ENCODE measurements at places on chromosomes 7 and 10. TPM values are rescaled to one million over a fixed set of nuclear protein-coding genes. Genes with fewer than 3 reads are reported as not detected.
A peak's percentile ranks its signal among the peaks of the same experiment; 100 is the strongest.

Gene GRIFIN
- total RNA-seq, result not detected

Gene FOXI2
- not detected for total RNA-seq

Gene TFEC
- 16.6 TPM for total RNA-seq

DNA sequence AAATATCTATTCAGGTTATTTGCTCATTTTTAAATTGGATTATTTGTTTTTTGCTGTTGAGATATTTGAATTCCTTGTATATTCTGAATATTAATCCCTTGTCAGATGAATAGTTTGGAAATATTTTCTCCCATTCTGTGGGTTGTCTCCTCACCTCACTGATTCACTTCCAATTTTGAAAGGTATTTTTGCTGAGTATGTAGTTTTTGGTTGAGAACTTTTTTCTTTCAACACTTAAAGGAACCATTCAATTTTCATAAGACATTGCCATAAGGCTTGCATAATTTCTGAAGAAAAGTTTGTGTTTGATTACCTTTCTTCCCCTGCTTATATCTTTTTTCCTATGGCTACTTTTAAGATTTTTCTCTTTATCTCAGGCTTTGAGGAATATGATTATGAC, 8.9 kb upstream of the SCRN1 start:
- DNase-seq, result no peak

DNA sequence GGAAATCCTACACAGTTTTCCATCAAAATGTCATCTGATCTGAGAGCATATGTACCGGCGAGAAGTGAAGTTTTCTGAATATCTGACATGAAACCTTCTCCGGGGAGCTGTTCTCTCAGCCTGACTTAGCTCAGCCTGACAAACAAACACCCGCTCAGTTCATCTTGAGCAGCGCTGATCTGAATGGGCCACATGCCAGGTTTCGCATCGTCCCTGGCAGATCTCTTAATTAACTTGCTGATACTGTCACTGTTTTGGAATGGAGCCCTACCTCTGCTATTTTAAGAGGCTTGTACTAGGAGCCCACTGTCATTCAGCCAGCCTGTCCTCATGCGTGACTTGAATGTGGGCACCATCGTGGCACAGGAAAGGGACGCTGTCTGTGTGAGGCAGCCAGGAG, 109.2 kb downstream of the STRA8 start:
- DNase-seq, result no peak

- DNase-seq, result no peak
These were observed 4.9 kb downstream of the SLC25A13 start for GRCh38 chr7:96316949-96317348.

DNA sequence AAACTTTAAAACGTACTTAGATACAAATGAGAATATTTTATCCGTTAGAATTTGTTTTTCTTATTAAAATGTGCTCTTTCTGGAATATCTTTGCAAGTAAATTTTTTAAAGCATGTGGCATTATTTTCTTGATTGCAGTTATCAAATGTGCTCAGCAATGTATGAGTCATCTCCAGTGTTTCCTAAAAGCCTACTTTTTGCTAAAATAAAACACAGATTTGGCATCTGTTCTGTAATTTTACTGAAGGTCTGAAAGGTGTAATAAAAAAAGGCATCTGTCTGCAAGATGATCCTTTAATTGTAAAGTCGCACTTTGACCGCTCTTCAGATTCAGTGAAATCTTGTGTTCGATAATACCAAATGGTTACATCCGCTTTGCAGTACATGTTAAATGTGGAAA, 3.4 kb downstream of the GNAT3 start:
- peak; percentile 10 for DNase-seq

GRCh38 chr10:119414081-119414611, 128.4 kb downstream of the RGS10 start:
- DNase-seq, result peak; percentile 82

GRCh38 chr10:116030576-116030975, 242.4 kb downstream of the GFRA1 start:
- no peak for DNase-seq

DNA sequence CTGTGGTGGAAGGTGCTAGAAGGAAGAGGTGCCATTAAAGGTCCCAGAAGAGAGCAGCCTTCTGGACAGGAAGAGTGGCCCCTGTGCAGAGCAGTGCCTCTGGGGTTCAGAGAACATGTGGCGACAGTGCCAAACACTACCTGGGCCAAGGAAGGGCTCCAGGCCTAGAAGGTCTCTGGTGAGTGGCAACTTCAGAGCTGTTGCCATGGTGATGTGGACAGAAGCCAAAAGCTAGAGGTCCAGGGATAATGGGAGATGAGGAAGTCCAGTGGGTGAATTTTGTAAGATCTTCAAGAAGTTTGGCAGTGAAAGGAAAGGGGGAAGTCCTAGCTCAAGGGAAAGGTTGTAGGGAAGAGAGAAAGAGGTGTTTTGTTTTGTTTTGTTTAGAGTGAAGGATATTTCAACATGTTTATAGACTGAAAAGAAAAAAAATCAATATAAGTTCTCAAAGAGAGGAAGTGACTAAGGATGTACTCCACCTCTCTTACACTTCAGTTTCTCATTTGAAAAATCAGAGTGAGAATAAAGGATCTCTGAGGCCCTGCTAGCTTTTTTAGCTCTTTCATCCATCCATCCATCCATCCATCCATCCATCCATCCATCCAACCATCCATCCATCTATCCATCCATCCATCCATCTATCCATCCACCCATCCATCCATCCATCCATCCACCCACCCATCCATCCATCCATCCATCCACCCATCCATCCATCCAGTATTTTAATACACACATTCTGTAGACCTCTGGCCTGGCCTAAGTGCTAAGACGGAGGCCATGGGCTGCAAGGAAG, 77.1 kb upstream of the DUSP5 start:
- no peak for DNase-seq

- no peak for DNase-seq
These were observed 23.2 kb upstream of the RADIL start for GRCh38 chr7:4906682-4907081.

GRCh38 chr10:102398172-102399020, 2.9 kb downstream of the NFKB2 start:
- DNase-seq, result no peak

DNA sequence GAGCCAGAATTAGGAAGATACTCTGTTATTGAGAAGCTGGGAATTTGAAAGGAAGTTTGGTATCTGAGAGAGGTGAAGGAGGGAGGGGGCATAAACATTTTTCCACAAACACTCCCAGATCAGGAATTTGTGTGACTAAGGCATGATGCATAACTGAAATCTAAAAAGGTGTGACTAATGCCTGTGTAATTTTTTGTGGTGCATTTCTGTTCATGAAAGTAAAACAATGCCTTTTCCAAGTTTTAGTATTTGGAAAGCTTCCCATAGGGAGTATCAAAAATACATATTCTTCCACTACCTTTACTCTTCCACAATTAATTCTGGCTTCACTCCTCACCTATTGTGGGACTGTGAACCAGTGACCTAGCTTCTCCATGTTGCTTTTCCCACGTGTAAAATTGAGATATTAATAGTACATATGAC, 56.4 kb upstream of the CAV2 start:
- DNase-seq, result peak; percentile 68

- peak; percentile 22 for DNase-seq
These were observed 16.0 kb downstream of the PAPSS2 start for GRCh38 chr10:87675396-87676376.

DNA sequence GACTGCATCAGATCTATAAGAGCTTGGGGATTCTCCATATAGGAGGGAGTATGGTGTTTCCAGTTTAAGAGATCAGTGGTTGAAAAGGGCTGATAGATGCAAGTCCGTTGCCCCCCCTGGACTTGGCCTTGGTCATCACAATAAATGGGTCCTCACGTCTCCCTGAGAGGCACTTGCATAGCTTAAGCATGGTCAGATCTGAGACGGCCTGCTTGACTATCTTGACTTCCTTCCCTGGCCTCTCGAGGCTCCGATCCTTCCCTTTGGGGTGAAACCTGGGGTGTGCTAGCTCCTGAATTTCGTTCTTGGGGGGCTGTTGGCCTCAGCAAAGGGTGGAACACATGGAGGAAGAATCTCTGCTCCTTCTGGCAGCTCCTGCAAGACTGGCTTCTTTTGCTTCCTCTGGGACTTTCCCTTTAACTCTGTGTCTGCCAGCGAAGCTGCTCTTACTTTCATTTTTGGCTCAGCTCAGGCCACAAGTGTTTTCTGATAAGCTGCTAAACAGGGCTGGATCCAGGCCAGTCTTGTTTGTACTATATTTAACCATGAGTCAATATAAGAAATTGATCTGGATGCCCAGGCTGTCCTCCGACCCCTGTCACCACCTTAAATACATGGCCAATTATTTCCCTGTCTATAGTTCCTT, 11.2 kb upstream of the ZNF485 start:
- DNase-seq, result peak; percentile 26

GRCh38 chr7:32378988-32379387, 111.2 kb downstream of the LSM5 start:
- DNase-seq, result no peak

DNA sequence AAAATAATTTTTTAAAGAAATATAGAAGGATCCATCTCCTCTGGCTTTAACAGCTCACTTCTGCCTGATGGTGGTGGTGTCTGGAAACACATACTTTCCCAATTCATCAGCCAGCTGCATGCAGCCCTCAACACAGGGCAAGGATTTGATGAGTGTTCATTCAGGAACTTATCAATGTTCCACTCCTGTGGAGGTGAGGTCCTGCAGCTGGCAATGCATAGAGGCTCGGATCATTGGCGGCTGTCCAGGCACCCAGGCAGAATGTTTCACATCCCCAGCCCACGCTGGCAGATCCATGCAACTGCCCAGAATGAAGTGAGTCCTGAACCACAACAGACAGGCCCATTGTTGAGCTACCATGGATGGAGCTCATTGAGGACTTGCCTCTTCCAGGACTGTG, 55.2 kb upstream of the KCNMA1 start:
- no peak for DNase-seq

- no peak for DNase-seq
These were observed 245.7 kb upstream of the FOXK1 start for GRCh38 chr7:4436361-4436895.

GRCh38 chr7:79548727-79549126, 95.3 kb upstream of the MAGI2 start:
- DNase-seq, result no peak

DNA sequence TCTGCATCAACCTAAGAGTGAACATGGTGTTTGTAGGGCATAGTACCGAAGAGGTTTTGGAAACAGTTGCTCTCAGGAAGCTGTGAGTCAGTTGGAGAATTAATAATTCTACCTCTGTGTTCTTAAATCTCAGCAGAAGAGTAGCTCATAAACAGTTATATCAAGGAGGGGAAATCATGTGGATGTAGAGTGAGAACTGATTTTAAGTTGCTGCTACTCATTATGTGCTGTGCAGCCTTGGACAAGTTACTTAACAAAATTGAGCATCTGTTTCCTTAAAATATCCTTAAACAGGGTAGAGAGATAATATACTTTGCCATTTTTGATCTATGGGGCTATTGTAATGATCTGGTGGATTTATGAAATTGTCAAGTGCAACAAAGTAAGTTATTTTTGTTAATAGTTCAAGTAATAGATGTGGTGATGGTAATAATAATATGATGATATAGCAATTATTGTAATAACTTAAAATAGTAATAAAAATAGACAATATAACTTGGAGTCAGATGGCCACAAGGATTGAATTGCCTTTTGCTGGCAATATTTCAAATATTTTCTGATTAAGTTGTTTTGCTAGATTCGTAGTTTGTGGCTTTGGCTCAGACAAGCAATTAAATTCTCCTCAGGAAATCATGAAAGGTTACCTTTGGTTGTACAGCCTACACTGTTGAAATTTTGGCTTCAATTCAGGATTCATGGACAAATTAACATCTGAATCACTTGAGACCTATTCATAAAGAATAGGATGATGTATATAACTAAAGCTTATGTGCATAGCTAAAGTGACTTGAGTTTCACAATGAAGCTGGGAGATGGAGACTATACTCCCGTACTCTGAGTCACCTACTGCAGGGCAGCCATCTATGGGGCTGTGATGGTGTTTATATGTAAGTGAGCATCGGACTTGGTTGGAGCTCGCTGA, 228.5 kb downstream of the CDK14 start:
- DNase-seq, result no peak
